Left renal cortex interstitium (tissue), 4 donors: ENCODE measurements at places on chromosomes 5 and 9. TPM values are rescaled to one million over a fixed set of nuclear protein-coding genes. Genes with fewer than 3 reads are reported as not detected.

Gene BNC2
- polyA plus RNA-seq: 8.9 TPM

Gene SLC1A1
- polyA plus RNA-seq: 20.3 TPM

DNA sequence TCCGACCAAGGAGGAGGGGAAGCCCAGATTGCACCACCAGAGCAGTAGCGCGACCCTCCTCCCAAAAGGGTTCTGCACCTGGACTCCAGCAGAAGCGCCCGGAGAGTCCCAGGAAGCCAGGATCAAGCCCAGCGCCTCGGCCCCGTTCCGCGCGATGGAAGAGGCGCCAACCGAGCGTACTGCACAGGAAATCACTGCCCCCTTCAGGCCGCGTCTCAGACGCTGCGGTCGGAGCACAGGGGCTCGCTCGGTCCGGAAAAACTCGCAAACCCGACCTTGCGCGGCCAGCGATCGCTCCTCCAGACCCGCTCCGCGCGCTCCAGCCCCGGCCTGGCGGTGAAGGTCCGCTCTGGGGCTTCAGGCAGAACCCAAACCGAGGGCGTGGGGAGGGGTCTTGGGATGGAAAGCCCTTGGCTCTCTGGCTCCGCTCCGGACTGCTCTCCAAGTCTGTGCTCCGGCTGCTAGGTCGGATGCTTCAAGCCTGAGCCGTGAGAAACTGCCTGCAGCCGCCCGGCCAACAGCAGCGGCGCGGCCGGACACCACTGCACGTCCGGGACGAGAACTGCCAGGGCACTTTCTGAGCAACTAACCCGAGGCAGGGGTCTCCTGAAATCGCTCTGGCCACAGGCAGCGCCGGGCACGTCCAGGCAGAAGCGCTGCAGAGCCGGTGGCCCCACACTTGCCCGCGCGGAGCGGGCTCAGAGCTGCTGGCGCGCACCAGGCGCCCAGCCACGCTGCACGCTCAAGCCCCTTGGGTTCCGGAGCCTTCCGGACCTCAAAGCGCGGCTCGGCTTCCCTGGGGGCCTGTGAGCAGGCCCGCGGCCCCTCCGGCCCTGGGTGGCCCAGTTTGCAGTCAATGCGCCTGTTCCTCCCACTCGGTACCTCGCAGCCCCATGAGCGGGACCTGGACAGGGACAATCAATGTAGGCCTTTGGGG is 1.3 kb downstream of the GABBR2 start:
- peak; percentile 66 for DNase-seq

DNA sequence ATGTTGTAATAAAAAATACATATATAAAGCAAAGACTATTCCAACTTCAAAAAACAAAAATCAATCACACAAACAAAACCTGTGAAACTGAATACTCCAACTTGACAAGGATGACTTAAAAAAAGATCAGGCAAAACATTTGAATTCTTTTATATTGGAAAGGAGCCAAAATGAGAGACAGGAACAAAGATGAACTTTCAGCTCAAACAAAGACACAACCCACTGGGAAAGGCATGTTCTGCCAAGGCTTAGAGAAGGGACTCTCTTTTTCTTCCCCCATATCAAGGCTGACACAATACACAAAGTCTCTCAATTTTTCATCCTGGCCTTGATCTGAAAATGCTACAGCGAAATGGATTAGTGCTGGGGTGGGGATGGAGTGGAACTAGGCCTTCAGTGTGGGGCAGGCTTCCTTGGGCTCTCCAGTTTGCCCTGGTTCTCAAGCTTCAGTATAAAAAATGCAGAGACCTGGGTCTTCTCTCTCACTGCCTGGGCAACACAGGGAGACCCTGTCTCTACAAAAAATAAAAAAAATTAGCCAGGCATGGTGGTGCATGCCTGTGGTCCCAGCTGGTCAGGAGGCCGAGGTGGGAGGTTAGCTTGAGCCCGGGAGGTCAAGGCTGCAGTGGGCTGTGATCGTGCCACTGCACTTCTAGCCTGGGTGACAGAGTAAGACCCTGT is 11.6 kb upstream of the FAM169A start:
- no peak for DNase-seq

DNA sequence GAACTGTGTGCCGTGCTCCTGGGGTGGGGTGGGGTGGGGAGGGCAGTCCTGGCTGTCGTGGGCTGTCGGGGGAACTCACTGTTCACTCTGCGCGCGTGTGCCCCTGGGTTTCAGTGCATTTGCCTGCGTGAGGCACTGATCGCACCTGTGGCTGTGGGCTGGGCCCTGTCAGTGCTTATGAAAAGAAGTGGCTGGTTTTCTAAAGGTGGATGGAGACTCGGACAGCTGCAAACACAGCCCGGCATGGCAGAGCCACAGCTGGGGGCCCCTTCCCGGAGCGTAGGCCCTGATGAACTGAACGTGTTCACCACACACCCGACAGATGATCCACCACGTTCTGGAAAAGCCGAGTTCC is 42.7 kb downstream of the NKD2 start:
- no peak for DNase-seq

GRCh38 chr9:73114958-73115357 is 36.7 kb upstream of the ANXA1 start:
- DNase-seq: no peak

GRCh38 chr5:14663734-14664269 is 716 bp upstream of the OTULIN start:
- no peak for DNase-seq

DNA sequence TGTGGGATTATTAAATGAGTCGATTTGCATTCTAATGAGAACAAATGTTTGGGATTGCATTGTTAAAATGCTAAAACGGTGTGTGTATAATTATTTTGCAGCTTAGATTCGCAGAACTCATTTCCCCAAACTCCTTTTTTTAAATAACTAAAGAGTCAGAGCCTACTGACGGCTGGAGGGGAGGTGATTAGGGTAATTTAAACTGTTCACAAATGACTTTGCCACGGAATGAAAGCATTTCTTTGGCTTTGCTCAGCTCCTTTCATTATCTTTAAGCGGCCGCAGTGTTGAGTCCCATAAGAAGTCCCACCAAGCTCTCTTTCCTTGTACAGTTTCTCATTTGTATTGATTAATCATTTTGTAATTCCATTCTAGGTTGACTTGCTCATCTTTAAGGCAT is 1632.8 kb downstream of the MAT2B start:
- DNase-seq: no peak

DNA sequence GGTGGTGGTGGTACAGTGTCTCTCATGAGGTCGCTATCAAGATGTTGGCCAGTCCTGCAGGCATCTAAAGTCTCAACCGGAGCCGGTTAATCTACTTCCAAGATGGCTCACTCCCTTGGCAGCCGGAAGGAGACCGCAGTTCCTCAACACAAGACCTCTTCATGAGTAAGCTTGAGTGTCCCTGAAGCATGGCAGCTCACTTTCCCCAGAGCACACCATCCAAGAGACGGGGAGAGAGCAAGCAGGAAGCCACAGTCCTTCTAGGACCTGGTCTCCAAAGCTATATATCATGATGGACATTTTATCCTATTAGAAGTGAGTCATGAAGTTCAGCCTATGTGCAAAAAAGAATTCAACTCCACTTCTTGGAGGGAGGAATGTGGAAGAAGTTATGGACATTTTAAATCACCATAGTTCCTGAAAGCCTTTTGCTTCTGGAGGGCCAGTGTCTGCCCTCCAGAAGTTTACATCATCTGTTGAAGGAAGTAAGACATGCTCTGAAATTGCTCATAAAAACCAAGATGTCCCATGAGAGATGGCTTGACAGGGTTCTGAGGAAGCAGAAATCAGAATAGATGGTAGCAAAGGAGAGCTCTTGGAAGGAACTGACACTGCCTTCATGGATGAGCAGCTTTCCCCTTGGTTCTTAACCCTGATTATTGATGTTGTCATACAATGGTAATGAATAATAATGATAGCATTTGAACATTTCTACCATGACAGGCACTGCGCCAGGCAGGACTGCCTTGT is 21.3 kb downstream of the GALNT10 start:
- DNase-seq: no peak

DNA sequence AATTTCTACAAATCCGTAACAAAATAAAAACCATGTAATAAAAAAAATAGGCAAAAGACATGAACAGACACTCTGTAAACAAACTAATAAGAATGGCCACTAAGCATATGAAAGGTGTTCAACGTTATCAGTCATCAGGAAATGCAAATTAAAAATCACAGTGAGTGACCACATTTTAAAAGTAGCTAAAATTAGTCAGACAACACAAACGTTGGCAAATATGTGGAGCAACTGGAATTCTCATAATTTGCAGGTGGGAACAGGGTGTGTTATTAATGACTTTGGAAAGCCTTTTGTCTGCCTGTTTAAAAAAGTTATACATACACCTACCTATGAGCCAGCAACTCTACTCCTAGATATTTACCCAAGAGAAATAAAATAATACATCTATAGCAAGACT is 164.4 kb downstream of the RMI1 start:
- no peak for DNase-seq

GRCh38 chr5:156476158-156476551 is 149.2 kb downstream of the SGCD start:
- no peak for DNase-seq

- DNase-seq: no peak
Measured at GRCh38 chr5:14286574-14287421, 143.7 kb downstream of the TRIO start.
